ENCODE measurements at places on chromosomes 16 and 17.
A peak's percentile ranks its signal among the peaks of the same experiment; 100 is the strongest.

- no peak for DNase-seq
Observed at GRCh38 chr17:14340857-14341754, 40.2 kb downstream of the HS3ST3B1 start.

DNA sequence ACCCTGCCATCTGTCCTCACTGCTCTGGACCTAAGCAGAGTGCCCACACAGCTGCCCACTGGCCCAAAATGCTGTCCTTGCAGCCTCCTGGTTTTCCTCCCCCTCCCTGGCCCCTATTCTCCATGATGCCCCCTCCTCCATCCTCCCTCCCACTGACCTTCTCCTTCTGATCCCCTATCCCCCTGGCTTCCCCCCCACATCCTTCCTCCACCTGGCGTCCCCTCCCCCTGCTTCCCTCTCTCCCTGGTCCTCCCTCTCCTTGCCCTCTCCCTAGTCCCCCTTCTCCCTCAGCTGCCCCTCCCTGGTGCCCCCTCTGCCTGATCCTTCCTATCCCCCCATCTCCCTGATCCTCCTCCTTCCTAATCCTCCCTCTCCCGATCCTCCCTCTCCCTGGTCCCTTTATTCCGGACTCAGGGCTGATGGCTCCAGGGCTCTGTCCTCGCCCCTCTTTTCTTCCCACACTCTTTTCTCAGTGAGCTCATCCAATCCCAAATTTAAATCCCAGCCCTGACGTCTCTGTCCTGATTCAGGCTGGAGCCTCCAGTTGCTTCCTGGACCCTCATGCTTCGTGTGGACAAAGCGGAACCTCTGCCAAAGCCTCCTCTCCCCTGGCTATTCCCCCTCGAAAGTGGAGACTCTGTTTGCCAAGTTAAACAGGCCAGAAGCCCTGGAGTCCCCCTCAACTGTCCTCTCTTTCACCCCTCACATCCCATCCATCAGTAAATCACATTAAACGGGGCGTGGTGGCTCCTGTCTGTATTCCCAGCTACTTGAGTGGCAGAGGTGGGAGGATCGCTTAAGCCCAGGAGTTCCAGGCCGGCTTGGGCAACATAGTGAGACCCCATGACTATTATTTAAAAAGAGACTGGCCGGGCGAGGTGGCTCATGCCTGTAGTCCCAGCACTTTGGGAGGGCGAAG is 18.1 kb upstream of the RHBDF2 start:
- DNase-seq: no peak

- DNase-seq: no peak
Observed at GRCh38 chr17:50660887-50661345, 26.2 kb downstream of the ABCC3 start.

DNA sequence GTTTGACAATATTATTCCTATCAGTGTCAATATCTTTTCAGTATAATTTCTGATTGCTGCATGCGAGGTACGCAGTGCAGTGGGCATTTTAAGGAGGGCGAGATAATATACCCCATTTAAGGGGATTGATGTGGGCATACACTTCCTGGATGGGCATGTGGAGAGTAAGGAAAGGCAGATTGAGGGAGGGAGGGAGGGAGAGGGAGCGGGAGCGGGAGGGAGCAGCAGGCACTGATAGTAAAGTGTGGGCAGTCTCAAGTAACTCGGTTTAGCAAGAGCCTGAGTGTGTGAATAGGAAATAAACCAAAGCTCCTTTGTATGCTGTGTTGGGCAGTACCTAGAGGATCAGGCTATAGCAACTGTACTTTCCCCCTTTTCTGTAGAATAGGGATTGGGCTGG is 5.1 kb downstream of the BPTF start:
- DNase-seq: no peak

DNA sequence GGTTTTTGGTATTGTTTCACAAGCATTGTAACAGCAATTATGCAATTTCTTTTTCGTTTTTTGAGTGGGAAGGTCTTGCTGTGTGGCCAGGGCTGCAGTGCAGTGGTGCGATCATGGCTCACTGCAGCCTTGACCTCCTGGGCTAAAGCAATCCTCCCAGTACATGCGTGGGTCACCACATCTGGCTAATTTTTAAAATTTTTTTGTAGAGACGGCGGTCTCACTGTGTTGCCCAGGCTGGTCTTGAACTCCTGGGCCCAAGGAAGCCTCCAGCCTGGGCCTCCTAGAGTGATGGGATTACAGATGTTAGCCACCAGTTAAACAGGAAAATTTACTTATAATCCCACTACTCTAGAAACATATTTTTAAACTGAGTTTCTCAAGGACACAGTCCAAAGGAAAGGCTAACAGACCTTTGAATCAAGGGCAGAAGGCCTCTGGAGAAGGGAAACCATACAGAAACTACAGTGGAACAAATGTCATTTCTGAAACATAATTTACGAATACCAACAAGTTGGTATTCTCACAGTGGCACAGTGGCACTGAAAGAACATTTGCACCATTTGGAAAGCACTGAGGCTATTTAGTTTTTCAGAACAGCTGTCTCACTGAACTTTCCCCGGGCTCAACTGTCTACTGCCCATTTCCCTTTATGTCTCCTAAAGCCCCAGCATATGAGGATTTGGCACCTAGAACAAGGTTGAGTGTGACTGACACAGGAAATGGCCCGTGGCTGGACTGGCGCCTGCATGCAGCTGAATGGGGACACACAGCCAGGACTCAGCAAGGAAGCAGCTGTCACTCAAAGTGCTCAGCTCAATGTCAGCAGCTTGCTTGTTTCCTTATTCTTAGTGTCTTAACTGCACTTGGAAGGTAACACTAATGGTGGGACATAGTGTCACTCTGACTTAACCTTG is 2.8 kb upstream of the PRKAR1A start:
- DNase-seq: peak; percentile 70

GRCh38 chr17:40470932-40471828 is 27.9 kb downstream of the IGFBP4 start:
- DNase-seq: no peak

GRCh38 chr17:36657390-36657762 is 56.0 kb downstream of the MRM1 start:
- DNase-seq: no peak

- no peak for DNase-seq
Observed at GRCh38 chr17:30225112-30225511, 10.4 kb downstream of the SLC6A4 start.

DNA sequence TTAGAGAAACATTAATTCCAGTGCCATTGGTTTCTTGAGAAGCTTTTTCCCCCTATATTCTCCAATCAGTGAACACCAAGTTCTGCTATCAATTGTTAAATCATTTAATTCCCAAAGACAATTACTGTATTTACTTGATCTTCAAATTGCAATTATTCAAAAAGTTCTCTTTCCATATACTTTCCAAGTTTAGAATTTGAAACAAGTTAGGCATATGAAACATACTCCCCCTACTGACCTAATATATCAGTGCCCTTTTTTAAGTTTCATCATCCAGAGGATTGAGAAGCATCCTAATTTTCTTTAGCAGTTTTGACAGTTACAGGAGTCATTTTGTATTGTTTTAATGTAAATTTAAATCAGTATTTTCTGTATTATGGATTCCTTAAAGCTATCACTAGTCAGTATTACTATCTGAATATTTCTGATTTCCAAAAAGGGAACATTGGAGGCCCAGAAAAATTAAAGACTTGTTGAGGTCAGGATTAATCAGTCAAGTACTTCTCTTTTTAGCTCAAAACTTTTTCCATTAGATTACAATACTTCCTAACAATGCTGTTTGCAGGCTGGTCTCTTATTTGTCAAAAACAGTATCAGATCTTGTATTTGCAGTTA is 16.3 kb downstream of the MEIOC start:
- no peak for DNase-seq

DNA sequence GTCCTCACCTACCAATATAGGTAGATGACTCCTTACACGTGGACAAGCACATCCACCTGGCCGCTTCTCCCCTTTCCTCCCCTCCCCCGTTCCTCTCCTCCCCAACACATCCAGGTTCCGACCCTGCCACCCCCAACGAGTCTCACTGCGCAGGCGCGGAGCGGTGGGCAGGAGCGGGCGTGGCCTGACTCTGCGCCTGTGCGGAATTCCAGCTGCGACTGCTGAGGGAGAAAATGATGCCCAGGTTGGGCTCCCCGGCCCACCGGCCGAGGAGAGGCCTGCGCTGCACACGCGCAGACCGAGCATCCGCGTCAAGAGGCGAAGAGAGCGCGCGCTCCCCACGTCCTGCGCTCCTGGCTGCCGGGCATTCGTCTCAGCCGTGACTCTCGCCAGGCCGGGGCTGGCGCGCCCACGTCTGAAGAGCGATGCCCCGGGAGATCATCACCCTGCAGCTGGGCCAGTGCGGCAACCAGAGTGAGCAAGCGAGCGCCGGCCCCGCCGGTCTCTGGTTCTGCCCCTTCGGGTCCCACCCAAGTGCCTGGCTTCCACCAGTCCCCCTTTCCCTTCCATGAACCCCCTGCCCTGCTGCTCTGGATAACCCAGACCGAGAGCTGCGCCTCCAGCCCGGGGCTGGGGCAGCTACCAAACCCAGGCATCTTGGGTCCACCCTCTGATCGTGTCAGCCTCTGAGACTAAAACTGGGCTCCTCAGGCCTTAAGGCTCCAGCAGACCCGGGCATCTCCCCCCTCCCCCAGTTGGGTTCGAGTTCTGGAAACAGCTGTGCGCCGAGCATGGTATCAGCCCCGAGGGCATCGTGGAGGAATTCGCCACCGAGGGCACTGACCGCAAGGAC is at the start of gene TUBG2:
TUBG2 (plus strand) TSS at position 206 of the 853 bp plus-strand sequence; CDS start at position 426, 220 bp downstream.
- peak; percentile 80 for DNase-seq

- DNase-seq: no peak
Observed at GRCh38 chr16:64090327-64090726, 1031.5 kb downstream of the CDH11 start.

DNA sequence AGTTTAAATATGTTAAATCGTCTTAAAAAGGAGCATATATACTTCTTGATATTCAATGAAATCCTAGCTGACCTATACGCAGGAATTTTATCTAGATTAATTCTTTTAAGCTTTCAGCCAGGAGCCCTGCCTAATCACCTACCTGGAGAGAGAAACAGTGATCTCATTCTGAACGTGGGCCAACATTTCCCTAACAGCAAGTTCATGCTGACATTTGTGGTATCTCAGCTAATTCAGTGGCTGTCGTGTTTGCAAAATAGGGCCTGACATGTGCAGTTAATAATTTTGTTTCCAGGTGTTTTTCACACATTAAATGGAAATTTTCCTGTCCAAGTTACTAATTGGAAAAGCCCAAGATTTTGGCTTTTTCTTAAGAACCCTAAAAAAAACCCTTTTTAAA is 17.4 kb downstream of the KRT24 start:
- DNase-seq: no peak

GRCh38 chr17:31216031-31216751 is 80.8 kb downstream of the OMG start:
- peak; percentile 71 for DNase-seq

DNA sequence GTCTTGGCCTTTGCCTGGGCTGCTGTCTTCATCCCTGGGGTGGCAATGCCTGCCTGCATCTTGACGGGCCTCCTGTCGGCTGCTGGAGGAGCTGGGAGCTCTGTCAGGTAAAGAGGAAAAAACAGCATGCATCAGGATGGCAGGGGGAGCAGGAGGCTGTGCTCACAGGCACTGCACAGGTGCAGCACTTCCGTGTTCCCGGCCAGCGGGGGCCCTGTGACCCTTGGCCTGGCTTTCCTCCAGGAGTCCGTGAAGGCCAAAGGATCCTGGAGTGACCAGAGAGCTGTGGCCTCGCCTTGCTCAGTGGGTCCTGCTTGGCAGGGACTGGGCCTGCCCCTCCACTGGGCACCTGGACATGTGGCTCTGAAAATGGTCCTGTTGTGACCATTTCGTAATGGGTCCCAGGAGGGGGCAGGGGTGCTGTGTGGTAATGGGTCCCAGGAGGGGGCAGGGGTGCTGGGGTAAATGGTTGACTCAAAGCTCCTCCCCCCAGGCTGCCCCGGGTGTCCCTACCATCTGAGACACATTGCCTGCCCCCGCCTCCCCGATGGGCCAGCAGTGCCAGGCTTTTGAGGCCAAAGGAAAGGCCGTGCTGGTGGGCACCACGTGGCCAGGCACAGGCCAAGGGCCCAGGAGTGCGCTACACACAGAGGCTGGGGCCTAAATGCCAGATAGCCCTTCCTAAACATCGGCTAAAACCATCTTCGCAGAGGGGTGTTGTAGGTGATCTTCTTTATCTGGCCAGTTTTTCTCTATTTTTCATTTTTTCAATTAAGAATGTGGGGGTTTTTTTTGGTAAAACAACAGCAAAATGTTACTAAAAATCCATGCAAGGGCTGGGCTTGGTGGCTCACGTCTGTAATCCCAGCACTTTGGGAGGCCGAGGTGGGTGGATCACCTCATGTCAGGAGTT is 4.0 kb upstream of the FASN start:
- no peak for DNase-seq

DNA sequence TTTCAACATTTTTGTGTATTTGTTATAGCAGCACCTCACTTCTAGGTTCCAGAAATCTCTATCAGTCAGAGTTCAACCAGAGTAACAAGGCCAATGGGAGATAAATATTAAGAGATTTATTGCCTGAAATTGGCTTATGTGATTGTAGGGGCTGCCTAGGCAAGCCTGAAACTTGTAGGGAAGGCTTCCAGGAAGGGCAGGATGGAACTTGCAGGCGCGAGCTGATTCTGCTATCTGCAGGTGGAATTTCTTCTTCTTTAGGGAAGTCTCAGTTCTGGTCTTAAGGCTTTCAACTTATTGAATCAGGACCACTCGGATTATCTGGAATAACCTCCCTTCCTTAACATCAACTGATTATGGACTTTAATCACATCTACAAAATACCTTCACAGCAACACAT is 199.5 kb upstream of the NLRP1 start:
- no peak for DNase-seq

DNA sequence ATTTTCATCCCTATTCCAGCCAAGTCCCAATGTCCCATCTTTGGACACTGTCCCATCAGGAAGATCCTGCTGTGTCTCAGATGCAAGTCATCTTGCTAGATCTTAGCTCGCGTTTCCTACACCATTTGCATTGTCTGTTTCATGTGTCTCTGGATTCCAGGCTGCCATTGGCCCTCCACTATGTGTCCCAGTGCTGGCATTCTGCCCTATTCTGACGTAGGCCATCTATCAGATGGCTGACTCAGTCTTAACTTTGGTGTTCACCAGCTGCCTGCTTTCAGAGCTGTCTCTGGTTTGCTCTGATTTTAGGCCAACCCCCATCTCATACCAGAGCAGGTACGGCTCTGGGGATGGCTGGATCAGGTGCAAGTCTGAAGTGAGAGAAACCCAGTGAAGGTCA is 300.9 kb upstream of the ASIC2 start:
- DNase-seq: peak; percentile 3

DNA sequence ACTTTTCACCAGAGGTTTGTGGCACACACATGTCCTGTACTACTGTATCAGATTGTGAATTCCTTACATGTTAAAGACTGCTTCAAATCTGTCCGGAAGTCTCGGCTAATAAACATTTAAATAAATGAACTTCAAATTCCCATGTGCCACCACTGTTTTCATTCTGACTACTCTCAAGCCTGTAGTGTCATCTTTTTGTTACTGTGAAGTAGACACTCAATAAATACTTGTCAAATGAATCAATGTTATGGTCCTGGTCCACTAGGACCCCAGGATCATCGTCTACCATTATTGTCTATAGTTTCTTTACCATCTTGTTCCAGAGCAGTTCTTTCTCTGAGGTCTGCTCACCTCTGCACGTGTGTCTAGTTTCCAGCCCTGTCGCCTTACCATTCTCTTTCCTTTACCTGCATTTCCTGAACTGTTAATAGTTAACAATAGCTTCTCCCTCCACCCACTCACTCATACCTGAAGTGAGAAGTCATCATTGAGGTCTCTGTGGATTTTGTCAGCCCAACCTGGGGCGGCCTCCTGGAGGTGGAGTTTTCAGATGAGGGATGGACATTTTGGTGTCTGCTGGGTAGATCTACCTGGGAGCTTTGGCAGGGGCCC is 333.0 kb downstream of the SEC14L1 start:
- DNase-seq: no peak

Measured in pons (tissue), 1 donor.